MCF 10A (cell line): ENCODE measurements at places on chromosomes 4 and X.

- peak; percentile 22 for DNase-seq
Measured at GRCh38 chr4:182145334-182145905, 97.8 kb upstream of the TENM3 start.

DNA sequence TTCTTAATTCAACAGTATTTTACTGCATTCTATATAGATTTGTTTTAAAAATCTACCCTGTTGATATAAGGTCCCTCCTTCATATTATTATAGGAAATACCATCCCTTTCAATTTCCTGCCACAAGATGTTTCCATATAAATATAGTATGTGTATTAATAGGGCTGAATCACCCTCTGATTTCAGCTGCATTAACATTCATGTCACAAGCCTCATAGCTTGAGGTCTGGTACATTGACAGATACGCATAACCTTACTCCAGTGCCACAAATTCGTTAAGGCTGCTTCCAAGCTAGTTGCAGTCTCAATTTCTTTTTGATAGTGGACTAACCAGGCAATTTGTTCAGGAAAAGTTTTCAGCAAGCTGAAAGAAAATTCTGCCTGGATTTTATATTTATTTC, 128.4 kb downstream of the KLHL34 start:
- no peak for DNase-seq

DNA sequence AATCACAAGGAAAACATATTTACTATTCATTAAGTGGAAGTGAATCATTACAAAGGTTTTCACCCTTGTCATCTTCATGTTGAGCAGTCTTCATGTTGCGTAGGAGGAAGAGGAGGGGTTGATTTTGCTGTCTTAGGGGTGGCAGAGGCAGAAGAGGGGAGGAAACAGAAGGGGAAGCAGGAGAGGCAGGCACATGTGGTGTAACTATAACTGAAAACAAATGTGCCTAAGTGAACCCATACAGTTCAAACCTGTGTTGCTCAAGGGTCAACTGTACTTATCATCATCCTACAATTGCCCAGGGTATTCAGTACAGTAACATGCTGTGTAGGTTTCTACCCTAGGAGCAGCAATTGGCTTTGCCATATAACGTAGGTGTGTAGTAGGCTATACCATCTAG, 47.2 kb downstream of the SYNPO2 start:
- DNase-seq: no peak

- no peak for DNase-seq
Measured at GRCh38 chr4:125440814-125441213, 126.1 kb downstream of the FAT4 start.

DNA sequence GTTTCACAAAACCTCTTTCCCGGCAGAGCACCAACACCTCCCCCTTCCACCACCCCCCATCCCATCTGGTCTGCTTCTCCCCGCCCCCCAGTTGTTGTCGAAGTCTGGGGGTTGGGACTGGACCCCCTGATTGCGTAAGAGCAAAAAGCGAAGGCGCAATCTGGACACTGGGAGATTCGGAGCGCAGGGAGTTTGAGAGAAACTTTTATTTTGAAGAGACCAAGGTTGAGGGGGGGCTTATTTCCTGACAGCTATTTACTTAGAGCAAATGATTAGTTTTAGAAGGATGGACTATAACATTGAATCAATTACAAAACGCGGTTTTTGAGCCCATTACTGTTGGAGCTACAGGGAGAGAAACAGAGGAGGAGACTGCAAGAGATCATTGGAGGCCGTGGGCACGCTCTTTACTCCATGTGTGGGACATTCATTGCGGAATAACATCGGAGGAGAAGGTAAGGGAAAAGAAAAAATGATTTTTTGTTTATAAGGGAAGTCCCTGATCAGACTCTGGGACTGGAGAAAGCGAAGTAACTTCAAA, at the start of gene PDGFRA:
Gene PDGFRA (plus strand): TSS at position 333 of the 541 bp plus-strand sequence. CDS start 29,476 bp downstream, outside the sequence.
- no peak for DNase-seq
